ENCODE measurements at places on chromosomes 3 and 15.

DNA sequence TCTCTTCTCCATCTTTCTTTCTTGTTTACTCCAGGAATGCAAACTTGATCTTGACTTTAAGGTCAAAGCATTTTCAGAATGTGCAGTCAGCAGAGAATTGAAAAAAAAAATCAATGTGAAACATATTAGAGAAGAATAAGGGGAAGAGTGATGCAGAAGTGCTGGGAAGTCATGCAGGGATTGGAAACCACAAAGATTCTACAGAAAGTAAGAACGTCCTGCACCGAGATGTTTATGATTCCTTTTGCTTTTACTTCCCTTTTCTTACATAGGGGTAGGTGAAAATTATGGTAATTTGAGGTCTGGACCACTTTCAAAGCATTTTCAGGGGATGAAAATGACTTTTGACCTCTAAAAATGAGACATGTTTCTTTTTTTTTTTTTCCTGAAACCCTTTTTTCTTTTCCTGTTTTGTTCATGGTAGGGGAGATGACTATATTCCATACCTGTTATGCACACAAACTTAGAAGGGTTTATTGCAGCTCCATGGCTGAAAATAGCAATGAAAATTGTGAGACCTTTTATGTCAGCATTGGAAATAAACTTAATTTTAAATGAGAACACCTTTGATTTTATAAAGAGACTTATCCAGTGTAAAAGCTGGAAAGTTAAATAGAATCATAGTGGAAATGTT lies 623.5 kb upstream of the TBL1XR1 start:
- DNase-seq, result no peak

- peak; percentile 34 for DNase-seq
These were observed 1.5 kb downstream of the SMAD6 start for GRCh38 chr15:66703540-66703941.

- DNase-seq, result no peak
These were observed 557.7 kb upstream of the SGO1 start for GRCh38 chr3:20743553-20744321.

DNA sequence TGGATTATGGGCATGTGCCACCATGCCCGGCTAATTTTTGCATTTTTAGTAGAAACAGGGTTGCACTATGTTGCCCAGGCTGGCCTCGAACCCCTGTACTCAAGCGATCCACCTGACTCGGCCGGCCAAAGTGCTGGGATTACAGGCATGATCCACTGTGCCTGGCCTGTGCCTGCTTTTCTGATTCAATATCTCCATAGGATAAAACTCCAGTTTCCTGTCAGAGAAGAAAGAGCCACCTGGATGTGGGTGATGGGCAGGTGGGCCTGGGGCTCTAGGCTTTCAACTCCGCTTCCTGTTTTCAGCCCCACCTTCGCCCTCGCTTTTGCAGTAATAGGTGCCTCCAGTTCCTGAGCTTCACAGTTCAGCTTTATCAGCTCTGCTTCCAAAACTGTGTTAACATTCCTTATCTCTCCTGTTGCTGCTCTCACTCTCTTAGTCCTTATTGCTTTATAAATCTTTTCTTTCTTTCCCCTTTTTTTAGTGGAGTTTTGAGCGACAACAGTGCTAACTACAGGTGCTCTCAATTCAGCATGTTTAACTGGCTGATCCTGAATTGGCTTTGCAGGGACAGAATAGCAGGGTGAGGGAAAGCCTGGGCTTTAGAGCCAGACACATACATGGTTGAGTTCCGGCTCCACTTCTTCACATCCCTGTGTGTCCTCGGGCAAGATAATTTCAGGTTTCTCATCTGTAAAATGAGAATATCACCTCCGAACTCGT lies 21.1 kb upstream of the PDE8A start:
- no peak for DNase-seq

DNA sequence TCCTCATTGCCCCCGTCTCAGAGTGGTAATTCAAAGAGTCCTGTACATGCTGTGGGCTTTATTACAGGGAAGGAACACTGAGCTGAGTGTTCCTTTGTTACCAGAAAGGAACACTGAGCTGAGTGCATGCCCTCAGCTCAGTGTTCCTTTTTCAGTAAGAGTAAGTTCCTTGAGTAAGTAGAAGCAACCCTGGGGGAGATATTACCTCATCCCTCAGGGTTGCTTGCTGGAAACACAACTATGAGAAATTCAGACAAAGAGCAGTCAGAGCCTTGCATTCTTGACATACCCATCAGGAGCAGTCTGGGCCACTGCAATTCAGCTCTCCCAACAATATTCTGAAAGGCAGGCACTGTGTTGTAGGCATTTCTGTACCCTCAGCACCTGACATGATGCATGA lies 17.0 kb downstream of the CHRM5 start:
- no peak for DNase-seq

GRCh38 chr15:80587007-80587406 lies 108.1 kb upstream of the ABHD17C start:
- DNase-seq, result no peak

DNA sequence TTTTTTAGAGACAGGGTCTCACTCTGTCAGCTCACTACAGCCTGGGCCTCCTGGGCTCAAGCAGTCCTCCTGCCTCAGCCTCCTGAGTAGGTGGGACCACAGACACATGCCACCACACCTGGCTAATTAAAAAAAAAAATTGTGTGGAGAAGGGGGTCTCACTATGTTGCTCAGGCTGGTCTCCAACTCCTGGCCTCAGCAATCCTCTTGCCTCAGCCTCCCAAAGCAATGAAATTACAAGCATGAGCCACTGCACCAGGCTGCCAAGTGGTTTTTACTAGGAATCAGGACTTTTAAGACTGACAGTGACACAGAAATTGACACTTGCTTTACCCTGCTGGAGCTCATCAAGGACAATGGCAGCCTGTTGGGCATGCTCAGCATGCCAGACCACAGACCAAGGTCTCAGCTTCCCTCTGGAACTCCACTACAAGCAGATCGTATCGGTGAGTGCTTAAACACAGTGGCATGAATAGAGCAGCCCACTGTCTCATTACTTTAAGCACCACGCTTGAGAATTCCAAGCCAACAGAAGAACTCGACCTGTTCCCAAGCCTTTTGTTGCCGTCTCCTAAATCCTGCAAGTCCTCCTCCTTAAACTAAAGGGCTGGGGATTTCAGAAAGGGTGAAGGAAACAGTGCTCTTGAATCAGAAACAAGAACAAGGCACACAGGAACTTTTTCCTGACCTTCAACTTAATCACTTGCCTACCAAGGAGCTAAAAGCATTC lies 41.4 kb downstream of the EOMES start:
- DNase-seq, result no peak

GRCh38 chr15:64581408-64581761 lies 121.0 kb downstream of the ZNF609 start:
- no peak for DNase-seq

DNA sequence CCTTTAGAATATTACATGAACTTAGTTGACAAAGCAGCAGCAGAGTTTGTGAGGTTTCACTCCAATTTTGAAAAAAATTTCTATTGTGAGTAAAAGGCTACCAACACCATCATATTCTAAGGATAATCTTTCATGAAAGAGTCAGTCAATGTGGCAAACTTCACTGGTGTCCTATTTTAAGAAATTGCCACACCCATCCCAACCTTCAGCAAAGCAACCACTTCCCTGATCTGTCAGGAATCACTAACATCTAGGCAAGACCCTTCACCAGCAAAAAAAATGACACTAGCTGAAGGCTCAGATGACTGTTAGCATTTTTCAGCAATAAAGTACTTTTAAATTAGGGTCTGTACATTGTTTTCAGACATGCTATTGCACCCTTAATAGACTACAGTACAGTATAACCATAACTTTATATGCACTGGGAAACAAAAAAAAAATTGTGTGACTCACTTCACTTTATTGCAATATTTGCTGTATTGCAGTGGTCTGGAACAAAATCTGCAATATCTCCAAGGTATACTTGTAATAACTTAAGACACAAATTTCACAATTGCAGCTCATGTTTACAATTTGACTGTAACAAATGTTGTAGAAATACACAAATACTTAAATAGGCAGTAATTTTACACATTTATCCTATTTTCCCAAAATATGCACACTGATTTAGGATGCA lies 38.9 kb upstream of the ALCAM start:
- no peak for DNase-seq

- DNase-seq, result no peak
These were observed 23.5 kb upstream of the JMJD7 start for GRCh38 chr15:41804361-41804760.

DNA sequence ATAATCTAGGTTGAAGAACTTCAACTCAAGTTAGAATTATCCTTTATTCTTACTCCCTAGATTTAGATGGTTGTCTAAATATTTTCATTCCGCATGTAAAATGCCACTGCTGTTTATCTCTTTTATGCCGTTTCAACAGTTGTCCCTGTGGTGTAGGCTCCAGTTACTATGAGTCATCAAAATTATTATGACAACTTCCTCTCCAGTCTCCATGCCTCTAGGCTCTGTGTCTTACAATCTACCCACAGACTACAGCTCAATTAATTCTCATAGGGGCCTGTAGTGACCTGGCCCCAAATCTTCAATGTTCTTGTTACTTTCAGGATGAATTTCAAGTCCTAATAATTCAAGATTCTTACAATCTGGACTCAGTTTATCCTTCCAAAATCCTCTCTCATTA lies 105.8 kb upstream of the UNC13C start:
- no peak for DNase-seq

DNA sequence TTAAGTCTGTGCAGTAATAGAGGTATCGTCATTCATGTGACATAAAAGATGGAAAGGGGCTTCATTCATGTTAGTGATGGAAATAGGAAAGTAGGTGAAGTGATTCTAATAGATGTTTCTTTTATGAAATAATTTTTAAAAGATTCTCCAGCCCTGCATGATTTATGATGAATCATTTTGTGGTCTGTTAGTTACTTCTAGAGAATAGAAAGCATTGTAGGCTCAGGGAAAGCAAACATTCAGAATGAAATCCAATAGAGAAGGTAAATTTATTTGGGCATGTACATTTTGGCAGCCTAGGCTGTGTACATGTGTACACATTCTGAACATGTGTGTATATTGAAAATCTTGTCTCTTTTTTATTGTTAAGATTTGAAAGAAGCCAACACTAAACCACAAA lies 23.1 kb downstream of the PPARG start:
- no peak for DNase-seq

GRCh38 chr3:4413467-4413866 lies 53.6 kb downstream of the SUMF1 start:
- no peak for DNase-seq

GRCh38 chr3:169268286-169268776 lies 395.2 kb downstream of the MECOM start:
- no peak for DNase-seq

GRCh38 chr3:136239094-136239493 lies 11.0 kb upstream of the PCCB start:
- no peak for DNase-seq

GRCh38 chr3:109112946-109113760 lies 4.8 kb downstream of the MORC1 start:
- no peak for DNase-seq

GRCh38 chr3:77618686-77619085 lies 578.8 kb downstream of the ROBO2 start:
- no peak for DNase-seq

GRCh38 chr3:41295740-41296139 lies 96.4 kb downstream of the CTNNB1 start:
- no peak for DNase-seq

GRCh38 chr3:101391413-101391950 lies 71.1 kb upstream of the IMPG2 start:
- DNase-seq, result no peak

GRCh38 chr3:61300006-61300380 lies 48.7 kb upstream of the FHIT start:
- no peak for DNase-seq

All from T-helper 2 cell (primary cell).